Naive thymus-derived CD4-positive, alpha-beta T cell (primary cell): ENCODE measurements at places on chromosomes 2 and 18. TPM values are rescaled to one million over a fixed set of nuclear protein-coding genes. Genes with fewer than 3 reads are reported as not detected.

DNA sequence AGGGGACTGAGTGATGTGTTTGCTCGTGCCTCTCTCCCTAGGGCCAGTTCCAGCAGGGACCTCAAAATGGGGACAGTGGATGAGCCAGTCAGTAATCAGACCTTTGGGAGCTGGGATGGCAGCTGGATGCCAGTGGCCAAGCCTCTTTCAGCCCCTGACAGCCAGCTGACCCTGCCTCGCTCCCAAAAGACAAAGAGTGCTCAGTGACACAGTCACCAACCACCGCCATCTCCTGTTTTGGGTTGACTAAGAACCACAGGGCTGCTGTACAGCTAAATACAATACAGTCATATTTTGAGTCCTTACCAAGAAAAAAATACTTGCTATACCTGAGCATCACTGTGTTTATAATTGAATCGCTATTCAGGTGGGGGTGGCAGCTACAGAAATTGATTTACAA, 75.7 kb downstream of the POU3F3 start:
- no peak overlapping the region for H3K27ac ChIP-seq
- DNase-seq, result no peak
- no peaks in the 10 kb centered on the region for H3K4me1 ChIP-seq
- H3K27me3 ChIP-seq, result no peaks in the 10 kb centered on the region
- no peak overlapping the region for H3K4me3 ChIP-seq
- H3K36me3 ChIP-seq, result no peaks in the 10 kb centered on the region

- no peak overlapping the region for H3K27ac ChIP-seq
- DNase-seq, result no peak
- no peaks in the 10 kb centered on the region for H3K27me3 ChIP-seq
- H3K4me3 ChIP-seq, result no peak overlapping the region
These were observed 628.5 kb upstream of the KLHL29 start for GRCh38 chr2:22756276-22757043.

GRCh38 chr2:197261808-197262226, 48.8 kb downstream of the ANKRD44 start:
- H3K4me1 ChIP-seq, result peaks cover 79% of the 10 kb centered on the region
- peak overlapping the region; percentile 43 for H3K4me3 ChIP-seq
- no peaks in the 10 kb centered on the region for H3K27me3 ChIP-seq
- peak overlapping the region; percentile 54 for H3K27ac ChIP-seq
- no peak for DNase-seq
- no peaks in the 10 kb centered on the region for H3K36me3 ChIP-seq

GRCh38 chr2:136246086-136246669, 128.2 kb upstream of the CXCR4 start:
- H3K4me3 ChIP-seq, result no peak overlapping the region
- H3K36me3 ChIP-seq, result no peaks in the 10 kb centered on the region
- peaks cover 3% of the 10 kb centered on the region for H3K4me1 ChIP-seq
- no peak overlapping the region for H3K27ac ChIP-seq
- no peak for DNase-seq

GRCh38 chr2:151844211-151844896, 16.1 kb upstream of the ARL5A start:
- no peak overlapping the region for H3K27ac ChIP-seq
- no peaks in the 10 kb centered on the region for H3K27me3 ChIP-seq
- no peaks in the 10 kb centered on the region for H3K4me1 ChIP-seq
- no peaks in the 10 kb centered on the region for H3K36me3 ChIP-seq
- H3K4me3 ChIP-seq, result no peak overlapping the region

GRCh38 chr2:28438532-28439063, 45.9 kb downstream of the FOSL2 start:
- no peak for DNase-seq
- no peak overlapping the region for H3K27ac ChIP-seq
- no peaks in the 10 kb centered on the region for H3K4me1 ChIP-seq
- no peaks in the 10 kb centered on the region for H3K36me3 ChIP-seq

GRCh38 chr2:131085646-131086045, 7.6 kb downstream of the FAM168B start:
- H3K27ac ChIP-seq, result peak overlapping the region; percentile 3
- no peaks in the 10 kb centered on the region for H3K4me1 ChIP-seq
- no peak for DNase-seq
- no peaks in the 10 kb centered on the region for H3K27me3 ChIP-seq
- no peaks in the 10 kb centered on the region for H3K36me3 ChIP-seq

DNA sequence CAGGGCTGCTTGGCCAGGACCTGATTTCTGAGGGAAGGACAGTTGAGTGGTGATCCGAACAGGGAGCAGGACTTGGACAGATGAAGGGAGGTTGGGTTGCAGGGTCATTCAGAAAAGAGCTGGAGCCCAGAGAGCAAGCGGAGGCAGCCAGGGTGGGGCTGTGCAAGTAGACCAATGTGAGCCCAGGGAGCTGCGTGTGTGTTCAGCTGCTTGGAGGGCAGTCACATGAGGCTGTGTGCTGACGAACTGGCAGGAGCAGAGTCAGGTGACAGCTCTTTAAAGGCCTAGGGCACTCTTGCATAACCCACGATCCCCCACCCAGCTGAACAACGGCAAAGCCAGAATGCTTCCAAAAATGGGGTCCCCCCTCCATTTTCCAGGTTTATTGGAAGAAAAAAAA, 4.6 kb upstream of the MLPH start:
- no peaks in the 10 kb centered on the region for H3K36me3 ChIP-seq
- H3K27ac ChIP-seq, result no peak overlapping the region
- H3K4me3 ChIP-seq, result no peak overlapping the region
- no peak for DNase-seq
- no peaks in the 10 kb centered on the region for H3K27me3 ChIP-seq
- no peaks in the 10 kb centered on the region for H3K4me1 ChIP-seq

DNA sequence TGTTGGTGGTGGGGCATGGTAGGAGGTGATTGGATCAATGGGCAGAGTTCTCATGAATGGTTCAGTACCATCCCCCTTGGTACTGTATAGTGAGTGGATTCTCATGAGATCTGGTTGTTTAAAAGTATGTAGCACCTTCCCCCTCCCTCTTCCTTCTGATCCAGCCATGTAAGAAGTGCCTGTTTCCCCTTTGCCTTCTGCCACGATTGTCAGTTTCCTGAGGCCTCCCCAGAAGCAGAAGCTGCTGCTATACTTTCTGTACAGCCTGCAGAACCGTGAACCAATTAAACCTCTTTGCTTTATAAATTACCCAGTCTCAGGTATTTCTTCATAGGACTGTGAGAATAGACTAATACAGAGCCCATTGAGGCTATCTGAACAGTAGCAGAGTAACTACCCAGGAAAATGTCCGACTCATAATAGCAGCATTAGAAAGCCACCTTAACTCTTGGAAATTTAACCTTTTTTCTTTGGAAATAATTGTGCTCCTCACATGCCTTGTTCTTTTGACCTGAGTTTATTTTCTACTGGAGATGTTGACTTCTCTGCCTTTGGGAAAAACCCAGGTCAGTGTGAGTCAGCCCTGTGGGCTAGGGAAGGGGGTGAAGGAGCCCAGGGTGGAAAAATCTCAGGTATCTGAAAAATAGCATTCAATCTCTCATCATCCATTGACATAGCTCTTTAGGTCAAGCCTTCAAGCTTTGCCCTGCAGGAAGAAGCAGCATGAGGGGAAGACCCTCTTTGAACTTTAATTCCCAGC, 18.1 kb downstream of the CYP1B1 start:
- no peak for DNase-seq
- no peaks in the 10 kb centered on the region for H3K4me1 ChIP-seq
- no peaks in the 10 kb centered on the region for H3K27me3 ChIP-seq
- no peak overlapping the region for H3K27ac ChIP-seq
- H3K4me3 ChIP-seq, result no peak overlapping the region
- no peaks in the 10 kb centered on the region for H3K36me3 ChIP-seq

DNA sequence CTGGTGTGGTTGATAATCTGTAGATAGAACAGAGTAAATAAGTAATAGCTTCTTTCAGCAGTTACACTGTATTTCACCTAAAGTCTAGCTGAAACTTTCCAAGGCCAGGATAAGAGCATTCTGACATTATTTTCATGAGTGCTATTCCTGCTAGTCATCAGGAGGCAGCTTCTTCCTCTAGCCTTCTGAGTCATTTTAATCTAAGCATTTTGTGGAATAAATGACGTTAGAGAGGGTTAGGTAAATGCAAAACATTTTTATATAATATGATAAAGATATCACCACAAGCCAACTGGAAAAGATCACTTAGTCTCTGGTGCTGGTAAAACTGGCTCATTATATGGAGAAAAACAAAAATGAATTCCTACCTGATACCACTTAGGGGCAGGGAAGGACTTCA, 138.5 kb downstream of the MEP1B start:
- H3K36me3 ChIP-seq, result no peaks in the 10 kb centered on the region
- H3K27ac ChIP-seq, result no peak overlapping the region
- H3K27me3 ChIP-seq, result no peaks in the 10 kb centered on the region
- no peak for DNase-seq

DNA sequence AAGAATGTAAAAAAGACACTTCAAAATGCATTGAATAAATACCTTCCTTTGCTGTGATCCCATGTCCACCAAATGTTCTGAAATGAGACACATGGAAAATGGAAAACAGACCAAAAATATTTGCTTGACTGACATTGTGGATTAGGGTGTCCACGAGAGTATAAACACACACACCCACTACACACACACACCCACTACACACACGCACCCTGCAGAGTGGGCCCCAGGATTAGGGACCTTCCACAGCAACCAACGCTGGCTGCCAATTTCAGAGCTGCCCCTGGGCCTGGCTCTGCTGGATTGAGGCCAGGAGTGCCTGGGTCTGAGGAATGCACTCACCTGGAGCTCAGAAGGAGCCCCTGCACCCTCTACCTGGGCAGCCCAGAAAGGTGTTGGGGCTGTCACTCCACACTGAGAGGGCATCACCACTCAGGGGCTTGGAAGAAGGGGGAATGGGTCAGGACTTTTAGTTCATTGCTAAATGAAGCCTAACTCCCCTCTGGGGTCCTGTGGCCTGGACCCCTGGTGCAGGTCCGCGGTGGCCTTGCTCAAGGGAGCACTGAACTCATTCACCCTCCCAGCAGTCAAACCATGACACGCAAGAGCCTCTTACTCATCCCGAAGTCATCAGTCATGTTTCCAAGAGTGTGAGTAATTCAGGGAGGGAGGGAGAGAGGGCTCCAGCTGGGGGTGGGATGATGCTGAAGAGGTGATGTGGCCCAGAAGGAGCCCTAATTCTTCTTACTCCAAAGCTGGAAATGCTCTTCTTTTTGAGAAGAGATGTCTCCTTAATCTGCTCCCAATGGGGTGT, 50.2 kb upstream of the PLB1 start:
- H3K4me3 ChIP-seq, result no peak overlapping the region
- no peaks in the 10 kb centered on the region for H3K27me3 ChIP-seq
- no peak overlapping the region for H3K27ac ChIP-seq
- no peaks in the 10 kb centered on the region for H3K36me3 ChIP-seq

- no peaks in the 10 kb centered on the region for H3K4me1 ChIP-seq
- DNase-seq, result no peak
- H3K27me3 ChIP-seq, result no peaks in the 10 kb centered on the region
- no peak overlapping the region for H3K4me3 ChIP-seq
- no peaks in the 10 kb centered on the region for H3K36me3 ChIP-seq
These were observed 825.8 kb downstream of the DCC start for GRCh38 chr18:53165770-53166169.

- H3K4me1 ChIP-seq, result peaks cover 6% of the 10 kb centered on the region
- H3K27ac ChIP-seq, result no peak overlapping the region
- H3K4me3 ChIP-seq, result no peak overlapping the region
These were observed 123.1 kb upstream of the STK17B start for GRCh38 chr2:196294516-196294909.

Gene DCDC2C
- not detected in 2 replicates for total RNA-seq

Gene EFR3B
- 0.07 and 0.10 TPM in 2 replicates for total RNA-seq

Gene GLI2
- not detected for total RNA-seq

Gene FSIP2
- 0.19 and 0.23 TPM in 2 replicates for total RNA-seq

Gene SOX11
- total RNA-seq, result not detected

Gene BOK
- not detected in 2 replicates for total RNA-seq

Gene KYNU
- total RNA-seq, result 0.94 TPM

Gene ZBTB7C
- not detected for total RNA-seq

Gene GAL3ST2
- total RNA-seq, result not detected

Gene KCNG3
- 0.08 TPM for total RNA-seq

Gene FAM110C
- 1.5 and 2.4 TPM in 2 replicates for total RNA-seq
